Hepatocyte (in vitro differentiated cells): ENCODE measurements at places on chromosomes 7 and 10.

GRCh38 chr10:116311706-116312490 lies 12.3 kb upstream of the CCDC172 start:
- H3K36me3 ChIP-seq: no peaks in the 10 kb centered on the region
- no peak for DNase-seq
- H3K27me3 ChIP-seq: no peaks in the 10 kb centered on the region
- H3K27ac ChIP-seq: no peak overlapping the region
- no peaks in the 10 kb centered on the region for H3K4me1 ChIP-seq

- no peaks in the 10 kb centered on the region for H3K27me3 ChIP-seq
- H3K27ac ChIP-seq: no peak overlapping the region
- DNase-seq: no peak
- H3K36me3 ChIP-seq: no peaks in the 10 kb centered on the region
Measured at GRCh38 chr7:154532771-154533170, 470.2 kb downstream of the PAXIP1 start.

DNA sequence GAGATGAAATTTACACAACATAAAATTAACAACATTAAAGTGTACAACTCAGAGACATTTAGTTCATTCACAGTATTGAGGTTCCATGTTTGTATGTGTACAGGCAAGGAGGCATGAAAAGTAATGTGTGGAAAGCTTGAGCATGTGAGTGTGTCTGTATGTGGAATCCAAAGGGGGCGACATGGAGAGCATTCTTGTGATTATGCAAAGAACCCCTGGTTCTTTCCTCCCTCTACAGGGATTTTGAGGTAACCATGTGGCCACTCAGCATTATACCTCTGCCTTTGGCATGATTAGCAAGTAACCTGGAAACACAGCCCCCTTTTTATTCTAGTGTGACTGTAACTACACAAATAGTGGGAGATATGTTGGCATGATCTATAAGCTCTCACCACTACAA lies 21.0 kb downstream of the OR2F1 start:
- H3K4me3 ChIP-seq: no peak overlapping the region
- no peak overlapping the region for H3K27ac ChIP-seq
- no peaks in the 10 kb centered on the region for H3K36me3 ChIP-seq
- no peaks in the 10 kb centered on the region for H3K4me1 ChIP-seq
- no peaks in the 10 kb centered on the region for H3K27me3 ChIP-seq

- H3K36me3 ChIP-seq: no peaks in the 10 kb centered on the region
- no peaks in the 10 kb centered on the region for H3K4me1 ChIP-seq
- no peak for DNase-seq
- H3K27ac ChIP-seq: no peak overlapping the region
- no peaks in the 10 kb centered on the region for H3K27me3 ChIP-seq
- no peak overlapping the region for H3K4me3 ChIP-seq
Measured at GRCh38 chr7:157789942-157790341, 453.1 kb downstream of the DNAJB6 start.

- H3K36me3 ChIP-seq: no peaks in the 10 kb centered on the region
- no peak overlapping the region for H3K4me3 ChIP-seq
- no peak for DNase-seq
- H3K27ac ChIP-seq: peak overlapping the region; percentile 90
- H3K4me1 ChIP-seq: peaks cover 76% of the 10 kb centered on the region
Measured at GRCh38 chr10:110861930-110862649, 9.6 kb upstream of the PDCD4 start.

DNA sequence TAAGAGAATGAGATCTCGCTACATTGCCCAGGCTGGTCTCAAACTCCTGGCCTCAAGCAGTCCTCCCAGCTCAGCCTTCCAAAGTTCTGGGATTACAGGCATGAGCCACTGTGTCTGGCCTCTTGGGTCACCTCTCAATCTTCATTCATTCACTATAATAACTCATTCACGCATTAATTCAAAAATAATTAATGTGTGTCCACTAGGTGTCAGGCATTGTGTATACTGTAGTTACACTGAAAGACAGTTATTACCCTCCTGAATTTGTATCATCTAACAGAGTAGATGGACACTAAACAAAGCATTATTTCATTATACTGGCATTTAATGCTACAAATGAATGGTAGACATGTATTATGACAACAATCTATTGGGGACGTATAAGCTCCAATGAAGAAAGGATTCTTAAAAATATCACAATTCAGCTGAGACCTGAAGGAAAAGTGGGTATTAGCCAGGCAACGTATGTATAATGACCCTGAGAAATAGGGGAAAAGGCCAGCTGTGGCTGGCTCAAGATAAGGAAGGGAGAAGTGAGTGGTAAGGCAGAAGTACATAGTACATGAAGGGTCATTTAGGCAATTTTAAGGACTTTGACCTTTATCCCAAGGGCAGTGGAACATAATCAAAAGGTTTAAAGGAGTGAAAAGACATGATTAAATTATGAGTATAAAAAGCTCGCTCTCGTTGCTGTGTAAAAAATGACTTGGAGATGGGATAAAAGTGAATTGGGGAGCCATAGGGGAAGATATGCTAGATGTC lies 150.7 kb downstream of the BTAF1 start:
- no peak for DNase-seq
- H3K36me3 ChIP-seq: no peaks in the 10 kb centered on the region
- H3K4me3 ChIP-seq: no peak overlapping the region
- H3K4me1 ChIP-seq: no peaks in the 10 kb centered on the region
- H3K27me3 ChIP-seq: no peaks in the 10 kb centered on the region

GRCh38 chr7:134343796-134344195 lies 27.1 kb upstream of the SLC35B4 start:
- H3K27ac ChIP-seq: no peak overlapping the region
- no peaks in the 10 kb centered on the region for H3K36me3 ChIP-seq
- no peak overlapping the region for H3K4me3 ChIP-seq

GRCh38 chr10:96618653-96619052 lies 31.8 kb upstream of the TM9SF3 start:
- no peaks in the 10 kb centered on the region for H3K36me3 ChIP-seq
- no peak overlapping the region for H3K4me3 ChIP-seq
- H3K4me1 ChIP-seq: peaks cover 16% of the 10 kb centered on the region
- no peak for DNase-seq
- no peak overlapping the region for H3K27ac ChIP-seq
- no peaks in the 10 kb centered on the region for H3K27me3 ChIP-seq

DNA sequence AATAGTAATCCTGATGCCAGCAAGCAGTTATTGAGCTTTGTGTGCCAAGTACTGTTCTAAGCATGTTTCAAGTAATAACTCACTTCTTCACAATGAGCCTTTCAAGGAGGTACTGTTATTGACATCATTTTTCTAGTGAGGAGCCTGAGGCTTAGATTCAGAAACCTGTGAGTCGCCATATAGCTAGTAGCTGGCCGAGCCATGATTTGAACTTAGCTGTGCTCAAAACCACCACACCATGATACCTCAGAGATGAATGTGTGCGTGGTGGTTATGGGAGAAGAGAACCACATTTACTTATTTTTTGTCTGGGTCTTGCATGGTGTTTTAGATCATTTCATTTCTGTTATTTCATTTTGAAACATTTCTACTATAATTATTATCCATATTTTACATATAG lies 578.9 kb downstream of the AUTS2 start:
- no peak for DNase-seq
- no peak overlapping the region for H3K27ac ChIP-seq
- no peaks in the 10 kb centered on the region for H3K36me3 ChIP-seq
- H3K4me3 ChIP-seq: no peak overlapping the region
- no peaks in the 10 kb centered on the region for H3K27me3 ChIP-seq

DNA sequence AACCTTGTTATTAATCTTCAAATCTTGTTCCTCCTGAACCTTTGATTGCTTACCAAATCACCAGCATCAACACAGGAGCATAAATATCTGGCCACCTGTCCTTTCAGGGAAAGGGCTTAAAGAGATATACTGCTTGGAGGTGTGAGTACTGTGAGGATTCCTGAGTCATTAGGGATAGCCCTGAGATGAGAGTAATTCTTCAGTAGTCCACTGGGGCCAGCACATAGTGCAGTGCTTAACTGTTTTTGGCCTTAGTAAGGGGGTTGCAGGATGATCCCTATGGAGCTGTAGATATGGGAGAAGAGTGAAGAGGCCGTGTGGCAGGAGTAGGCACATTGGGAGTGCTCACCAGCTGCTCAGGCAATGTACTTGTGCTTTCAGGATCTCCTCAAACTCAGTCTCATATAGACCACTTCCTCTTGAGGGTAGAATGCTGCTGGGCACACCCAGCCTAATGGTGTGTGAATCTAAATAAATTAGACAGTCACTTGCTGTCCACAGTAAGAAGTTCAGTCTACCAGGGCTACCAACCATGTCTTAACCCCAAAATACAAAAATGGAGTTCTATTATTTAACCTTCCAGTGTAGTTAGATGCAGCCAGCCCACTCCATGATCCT lies 26.5 kb upstream of the GPR141 start:
- DNase-seq: no peak
- no peaks in the 10 kb centered on the region for H3K4me1 ChIP-seq
- no peaks in the 10 kb centered on the region for H3K36me3 ChIP-seq
- H3K4me3 ChIP-seq: no peak overlapping the region
- H3K27ac ChIP-seq: no peak overlapping the region

GRCh38 chr7:159012353-159013069 lies 132.2 kb downstream of the VIPR2 start:
- H3K4me1 ChIP-seq: peaks cover 39% of the 10 kb centered on the region
- DNase-seq: peak; percentile 62
- H3K27me3 ChIP-seq: no peaks in the 10 kb centered on the region
- peak overlapping the region; percentile 84 for H3K27ac ChIP-seq
- no peak overlapping the region for H3K4me3 ChIP-seq
- H3K36me3 ChIP-seq: no peaks in the 10 kb centered on the region

DNA sequence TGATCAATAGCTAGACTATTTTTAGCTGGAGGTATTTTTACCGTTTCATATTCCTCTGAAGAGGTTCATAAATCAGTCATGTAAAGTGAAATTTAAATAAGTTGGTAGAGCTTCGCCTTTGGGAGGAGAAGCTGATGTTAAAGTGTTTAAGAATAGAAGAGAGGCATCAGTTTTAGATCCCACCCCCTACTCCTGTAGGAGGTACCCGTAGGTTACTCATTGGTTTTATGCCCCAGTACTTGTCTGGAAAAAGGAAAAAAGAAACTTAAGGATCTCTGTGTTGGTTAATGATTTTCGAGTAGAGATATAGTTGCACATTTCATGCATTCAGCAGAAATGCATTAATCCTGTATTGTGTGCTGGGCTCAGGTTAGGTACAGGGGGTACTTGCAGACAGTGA lies 8.7 kb downstream of the ZNF365 start:
- H3K36me3 ChIP-seq: no peaks in the 10 kb centered on the region
- H3K4me1 ChIP-seq: no peaks in the 10 kb centered on the region
- H3K27ac ChIP-seq: no peak overlapping the region
- no peaks in the 10 kb centered on the region for H3K27me3 ChIP-seq
- no peak overlapping the region for H3K4me3 ChIP-seq

DNA sequence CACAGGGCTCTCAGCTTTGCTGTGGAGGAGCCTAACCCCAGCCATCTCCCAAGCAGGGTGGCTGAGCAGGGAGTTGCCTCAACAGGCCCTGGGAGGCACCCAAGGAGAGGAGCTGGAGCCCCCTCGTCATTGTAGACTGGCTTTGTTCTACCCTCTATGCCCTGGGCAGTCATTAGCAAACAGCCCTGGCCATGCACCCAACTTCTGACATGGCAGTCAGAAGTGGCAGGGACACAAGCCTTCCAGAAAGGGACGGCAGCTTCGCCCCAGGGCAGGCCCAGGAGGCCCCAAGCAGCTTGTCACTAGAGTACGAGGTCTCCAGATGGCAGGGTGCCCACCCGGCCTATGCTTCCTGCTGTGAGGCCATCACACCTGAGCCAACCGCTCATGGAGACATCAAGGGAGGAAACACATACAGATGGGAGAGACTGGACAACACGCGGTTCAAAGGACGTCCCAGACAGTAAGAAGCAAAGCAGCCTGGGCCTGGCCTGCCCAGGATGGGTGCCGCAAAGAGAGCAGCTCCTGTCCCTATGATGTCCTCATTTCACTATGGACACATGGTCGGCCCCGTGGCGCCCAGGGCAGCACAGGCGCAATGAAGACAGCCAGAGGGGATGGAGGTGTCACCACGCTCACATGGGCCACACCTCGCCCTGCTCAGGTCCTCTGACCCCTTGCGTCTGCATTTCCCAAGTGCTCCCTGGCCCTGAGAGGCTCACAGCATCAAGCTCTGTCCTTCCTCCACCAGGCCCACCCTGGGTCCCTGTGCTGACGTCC lies 190.9 kb upstream of the CXCL12 start:
- no peaks in the 10 kb centered on the region for H3K4me1 ChIP-seq
- no peak for DNase-seq
- no peaks in the 10 kb centered on the region for H3K36me3 ChIP-seq
- no peak overlapping the region for H3K27ac ChIP-seq
- no peaks in the 10 kb centered on the region for H3K27me3 ChIP-seq
- no peak overlapping the region for H3K4me3 ChIP-seq

DNA sequence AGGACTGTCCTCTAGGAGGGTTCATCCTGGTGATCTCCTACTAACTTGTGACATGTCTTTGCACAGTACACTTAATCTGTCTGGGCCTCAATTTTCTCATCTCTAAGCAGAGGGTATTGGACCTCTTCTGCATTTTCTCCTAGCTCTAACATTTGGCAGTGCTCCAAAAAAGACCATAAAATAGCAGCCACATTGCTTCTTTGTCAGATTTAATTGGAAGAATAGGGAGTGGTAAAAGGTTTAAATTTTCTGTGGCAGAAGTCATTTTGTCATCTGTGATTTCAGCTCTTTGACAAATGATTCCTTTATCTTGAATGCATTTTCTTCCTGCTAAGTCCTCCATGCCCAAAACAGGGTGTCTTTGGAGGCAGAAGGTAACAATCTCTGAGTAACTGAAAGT lies 289.9 kb upstream of the LRGUK start:
- H3K27me3 ChIP-seq: no peaks in the 10 kb centered on the region
- H3K4me3 ChIP-seq: no peak overlapping the region
- H3K36me3 ChIP-seq: no peaks in the 10 kb centered on the region
- peaks cover 4% of the 10 kb centered on the region for H3K4me1 ChIP-seq
- DNase-seq: no peak

- no peaks in the 10 kb centered on the region for H3K27me3 ChIP-seq
- H3K36me3 ChIP-seq: no peaks in the 10 kb centered on the region
- no peak overlapping the region for H3K27ac ChIP-seq
- no peak overlapping the region for H3K4me3 ChIP-seq
Measured at GRCh38 chr7:30649717-30650420, 32.4 kb downstream of the CRHR2 start.

DNA sequence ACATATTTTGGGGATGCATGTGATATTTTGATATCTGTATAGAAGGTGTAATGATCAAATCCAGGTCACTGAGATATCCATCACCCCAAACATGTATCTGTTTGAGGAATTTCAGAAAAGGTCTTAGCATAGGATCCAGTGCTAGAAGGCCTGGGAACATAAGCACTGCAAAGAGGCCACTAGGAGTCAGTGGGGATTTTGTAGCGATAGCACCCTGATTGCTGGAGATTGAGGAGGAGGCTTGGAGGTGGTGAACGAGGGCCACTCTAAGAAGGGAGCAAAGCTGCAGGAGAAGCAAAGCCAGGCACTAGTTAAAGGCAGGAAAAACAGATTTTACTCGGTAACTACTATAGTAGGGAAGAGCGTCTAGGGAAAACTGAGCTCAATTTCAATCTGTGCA lies 324.0 kb downstream of the LHFPL3 start:
- no peaks in the 10 kb centered on the region for H3K36me3 ChIP-seq
- no peak overlapping the region for H3K4me3 ChIP-seq
- DNase-seq: no peak
- H3K27me3 ChIP-seq: no peaks in the 10 kb centered on the region
- H3K4me1 ChIP-seq: no peaks in the 10 kb centered on the region

GRCh38 chr7:55172881-55173609 lies 154.2 kb downstream of the EGFR start:
- H3K4me1 ChIP-seq: peaks cover 12% of the 10 kb centered on the region
- H3K27me3 ChIP-seq: no peaks in the 10 kb centered on the region
- no peak overlapping the region for H3K4me3 ChIP-seq
- H3K36me3 ChIP-seq: peaks cover 4% of the 10 kb centered on the region
- H3K27ac ChIP-seq: no peak overlapping the region
- DNase-seq: no peak

- no peak overlapping the region for H3K4me3 ChIP-seq
- H3K27ac ChIP-seq: peak overlapping the region; percentile 35
- no peak for DNase-seq
- H3K4me1 ChIP-seq: peaks cover 10% of the 10 kb centered on the region
- no peaks in the 10 kb centered on the region for H3K36me3 ChIP-seq
Measured at GRCh38 chr10:70698211-70698610, 25.9 kb downstream of the ADAMTS14 start.
